IMR-90 (cell line): ENCODE measurements at places on chromosomes 2 and 18.

DNA sequence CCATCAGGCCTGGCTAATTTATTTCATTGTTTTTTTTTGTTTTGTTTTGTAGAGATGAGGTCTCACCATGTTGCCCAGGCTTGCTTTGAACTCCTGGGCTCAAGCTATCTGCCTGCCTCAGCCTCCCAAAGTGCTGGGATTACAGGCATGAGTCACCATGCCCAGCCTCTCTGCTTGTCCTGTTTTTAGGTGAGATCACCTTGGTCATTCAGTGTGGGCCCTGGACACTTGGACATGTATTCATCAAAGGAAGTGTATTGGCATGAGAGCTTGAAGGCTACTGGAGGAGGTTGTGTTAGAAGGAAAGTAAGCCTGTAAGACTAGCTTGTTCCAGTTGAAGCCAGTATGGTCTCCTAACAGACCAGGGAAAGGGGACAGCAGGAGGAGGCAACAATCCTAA lies 229.2 kb upstream of the RGPD4 start:
- no peak overlapping the region for H3K4me3 ChIP-seq
- no peaks in the 10 kb centered on the region for H3K27me3 ChIP-seq
- no peak for DNase-seq
- no peaks in the 10 kb centered on the region for H3K36me3 ChIP-seq
- peaks cover 7% of the 10 kb centered on the region for H3K4me1 ChIP-seq
- H3K27ac ChIP-seq, result no peak overlapping the region

- no peaks in the 10 kb centered on the region for H3K36me3 ChIP-seq
- no peak overlapping the region for H3K4me3 ChIP-seq
- DNase-seq, result peak; percentile 22
- no peak overlapping the region for H3K27ac ChIP-seq
Observed at GRCh38 chr2:198499539-198499938, 695.1 kb downstream of the PLCL1 start.

- peak; percentile 100 for DNase-seq
- no peaks in the 10 kb centered on the region for H3K36me3 ChIP-seq
- H3K27me3 ChIP-seq, result no peaks in the 10 kb centered on the region
- H3K27ac ChIP-seq, result peak overlapping the region; percentile 93
- no peak overlapping the region for H3K4me3 ChIP-seq
Observed at GRCh38 chr2:237181844-237182243, 96.2 kb downstream of the COPS8 start.

- no peaks in the 10 kb centered on the region for H3K27me3 ChIP-seq
- no peaks in the 10 kb centered on the region for H3K36me3 ChIP-seq
- DNase-seq, result no peak
- H3K4me3 ChIP-seq, result no peak overlapping the region
- H3K27ac ChIP-seq, result no peak overlapping the region
- no peaks in the 10 kb centered on the region for H3K4me1 ChIP-seq
Observed at GRCh38 chr18:1483385-1483784, 578.7 kb downstream of the ADCYAP1 start.

- no peaks in the 10 kb centered on the region for H3K36me3 ChIP-seq
- no peak overlapping the region for H3K4me3 ChIP-seq
- H3K27me3 ChIP-seq, result peaks cover 7% of the 10 kb centered on the region
- H3K27ac ChIP-seq, result no peak overlapping the region
Observed at GRCh38 chr2:65175894-65176530, 46.1 kb upstream of the RAB1A start.

- H3K27me3 ChIP-seq, result no peaks in the 10 kb centered on the region
- H3K27ac ChIP-seq, result no peak overlapping the region
- peaks cover 19% of the 10 kb centered on the region for H3K36me3 ChIP-seq
- H3K4me3 ChIP-seq, result no peak overlapping the region
- DNase-seq, result peak; percentile 10
Observed at GRCh38 chr2:210007895-210008294, 5.5 kb downstream of the RPE start.

- H3K27me3 ChIP-seq, result no peaks in the 10 kb centered on the region
- no peaks in the 10 kb centered on the region for H3K36me3 ChIP-seq
- DNase-seq, result no peak
Observed at GRCh38 chr2:234827096-234827860, 124.5 kb upstream of the SH3BP4 start.

DNA sequence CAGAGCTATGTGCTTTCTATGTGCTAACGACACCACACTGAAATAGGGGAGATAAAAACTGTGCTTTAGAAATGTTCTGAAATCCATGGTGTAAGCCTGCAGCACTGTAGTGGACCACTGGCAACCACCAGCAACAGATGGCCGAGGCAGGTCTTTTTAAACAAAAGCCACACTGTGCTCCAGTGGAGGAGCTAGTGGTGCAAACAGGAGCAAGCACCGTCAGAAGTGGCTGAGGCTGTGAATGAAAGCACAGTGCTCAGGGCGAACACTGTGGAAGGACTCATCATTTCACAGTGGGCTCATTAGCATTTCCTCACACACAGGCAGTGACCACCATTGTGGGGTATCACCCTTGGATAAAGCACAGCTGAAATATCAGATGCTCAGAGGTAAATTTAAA lies 22.9 kb upstream of the MTX2 start:
- no peak overlapping the region for H3K27ac ChIP-seq
- no peak for DNase-seq
- no peaks in the 10 kb centered on the region for H3K4me1 ChIP-seq
- H3K4me3 ChIP-seq, result no peak overlapping the region

DNA sequence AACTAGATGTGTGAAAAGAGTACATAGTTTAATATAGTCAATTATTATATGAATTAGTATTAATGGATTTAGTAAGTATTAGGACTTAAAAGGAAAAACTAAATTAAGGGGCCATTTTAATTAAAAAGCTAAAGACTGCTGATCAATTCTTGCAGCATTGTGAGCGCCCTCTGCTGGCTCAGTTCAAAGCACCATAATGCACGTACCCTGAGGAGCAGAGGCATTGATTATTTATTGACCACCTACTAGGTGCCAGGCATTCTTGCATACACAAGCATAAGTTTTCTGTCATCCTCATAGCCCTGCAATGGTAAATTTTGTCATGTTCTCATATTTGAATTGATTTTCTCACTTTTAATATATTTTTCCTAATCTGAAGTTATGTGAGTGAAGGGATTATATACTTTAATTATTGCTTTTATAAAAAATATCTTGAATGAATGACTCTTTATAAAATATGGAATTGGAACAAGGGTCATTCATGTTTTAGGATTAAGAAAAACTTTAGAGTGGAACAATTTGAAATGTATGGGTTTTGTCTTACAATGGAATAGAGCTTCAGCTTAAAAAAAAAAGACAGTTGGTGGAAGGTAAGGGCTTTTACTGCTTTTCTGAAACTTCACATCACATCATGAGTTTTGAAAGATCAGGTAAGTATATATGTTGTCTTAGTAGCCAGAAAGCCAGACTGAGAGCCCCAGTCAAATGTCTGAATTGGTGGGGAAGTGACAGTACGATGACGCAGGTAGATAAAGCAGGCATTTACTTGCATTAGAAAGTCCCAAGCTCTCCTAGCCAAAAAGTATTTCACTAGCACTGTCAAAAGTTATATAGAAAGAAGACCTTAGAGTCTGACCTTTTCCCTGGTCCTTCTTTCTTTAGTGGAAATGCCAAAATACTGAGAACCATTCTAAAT lies 9.7 kb downstream of the ITGA4 start:
- no peak overlapping the region for H3K27ac ChIP-seq
- no peaks in the 10 kb centered on the region for H3K27me3 ChIP-seq
- no peaks in the 10 kb centered on the region for H3K4me1 ChIP-seq

GRCh38 chr2:42922790-42923579 lies 130.6 kb upstream of the HAAO start:
- H3K27me3 ChIP-seq, result no peaks in the 10 kb centered on the region
- H3K27ac ChIP-seq, result peak overlapping the region; percentile 97
- DNase-seq, result peak; percentile 81
- H3K36me3 ChIP-seq, result no peaks in the 10 kb centered on the region

DNA sequence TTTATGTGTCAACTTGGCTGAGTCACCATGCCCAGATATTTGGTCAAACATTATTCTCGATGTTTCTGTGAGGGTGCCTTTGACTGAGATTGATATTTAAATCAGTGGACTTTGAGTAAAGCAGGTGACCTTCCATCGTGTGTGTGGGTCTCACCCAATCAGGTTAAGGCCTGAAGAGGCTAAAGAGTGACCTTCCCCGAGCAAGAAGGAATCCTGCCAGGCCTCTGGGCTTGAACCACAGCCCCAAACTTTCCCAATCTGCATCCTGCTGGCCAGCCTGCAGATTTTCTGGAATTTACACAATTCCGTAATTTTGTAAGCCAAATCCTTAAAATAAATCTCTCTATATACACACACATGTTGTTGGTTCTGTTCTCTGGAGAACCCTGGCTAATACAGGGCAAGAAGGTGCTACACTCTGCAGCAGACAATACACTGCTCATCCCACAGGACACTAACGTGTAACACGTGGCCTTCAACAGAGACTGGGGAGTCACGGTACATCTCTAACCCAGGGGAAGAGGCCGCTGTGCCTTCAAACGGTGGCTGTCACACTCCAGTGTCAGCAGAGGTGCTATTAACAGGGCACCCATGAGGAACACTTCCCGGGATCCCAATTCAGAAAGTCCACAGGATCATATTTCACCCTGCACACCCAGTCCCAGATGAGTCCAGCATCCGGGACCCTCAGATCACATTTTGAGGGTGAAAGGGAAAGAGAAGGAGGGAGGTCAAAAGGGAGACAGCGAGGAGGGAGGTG lies 113.1 kb upstream of the ID2 start:
- no peaks in the 10 kb centered on the region for H3K36me3 ChIP-seq
- no peaks in the 10 kb centered on the region for H3K4me1 ChIP-seq
- peaks cover 6% of the 10 kb centered on the region for H3K27me3 ChIP-seq
- no peak for DNase-seq
- H3K4me3 ChIP-seq, result no peak overlapping the region

DNA sequence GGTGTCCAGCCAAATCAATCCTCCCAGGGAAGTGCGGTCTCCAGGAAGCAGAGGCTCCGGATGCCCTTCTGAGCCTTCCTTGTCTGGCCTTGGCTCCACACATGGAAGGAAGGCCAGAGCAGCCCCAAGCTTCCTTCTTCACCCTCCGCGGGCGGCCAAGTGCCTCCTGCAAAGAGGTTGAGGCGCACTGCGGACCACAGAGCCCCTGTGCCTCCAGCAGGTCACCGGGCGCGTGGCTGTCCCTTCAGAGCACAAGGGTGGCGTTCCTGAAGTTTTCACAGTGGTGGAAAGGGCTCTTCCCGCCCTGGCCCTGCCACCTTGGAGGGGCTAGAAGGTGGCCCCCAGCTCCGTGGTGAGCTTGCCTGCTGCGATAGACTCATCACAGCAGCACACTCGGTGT lies 175.9 kb upstream of the RAB12 start:
- H3K27ac ChIP-seq, result no peak overlapping the region
- DNase-seq, result no peak
- no peaks in the 10 kb centered on the region for H3K4me1 ChIP-seq

GRCh38 chr2:85852937-85853498 lies 35.8 kb downstream of the ST3GAL5 start:
- no peaks in the 10 kb centered on the region; the same call in 1 of the 2 replicates for H3K4me1 ChIP-seq
- H3K36me3 ChIP-seq, result peaks cover 11% of the 10 kb centered on the region
- H3K27me3 ChIP-seq, result no peaks in the 10 kb centered on the region
- H3K4me3 ChIP-seq, result no peak overlapping the region

DNA sequence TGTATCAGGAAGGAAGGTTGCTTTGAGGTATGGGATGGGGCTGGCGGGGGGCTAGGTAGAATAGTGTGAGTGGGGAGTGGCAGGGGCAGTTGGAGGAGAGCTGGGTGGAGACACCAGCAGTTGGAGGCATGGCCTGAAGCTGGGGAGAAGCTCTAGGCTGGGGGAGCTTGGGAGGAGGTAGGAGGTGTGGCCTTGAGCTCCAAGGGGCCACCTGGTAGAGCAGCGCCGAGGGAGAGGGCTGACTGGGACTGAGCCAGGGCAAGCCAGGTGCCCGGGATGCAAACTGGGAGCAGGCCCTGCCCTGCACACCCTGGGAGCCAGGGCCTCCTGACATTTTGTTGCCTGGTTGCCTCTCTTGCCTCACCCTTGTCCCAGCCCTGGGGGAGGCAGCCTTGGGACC lies 33.1 kb upstream of the PDIA6 start:
- H3K4me3 ChIP-seq, result no peak overlapping the region
- DNase-seq, result no peak
- peaks cover 10% of the 10 kb centered on the region; the same call in 1 of the 2 replicates for H3K27me3 ChIP-seq
- no peaks in the 10 kb centered on the region for H3K4me1 ChIP-seq

- H3K27me3 ChIP-seq, result no peaks in the 10 kb centered on the region
- H3K4me3 ChIP-seq, result no peak overlapping the region
- DNase-seq, result no peak
- H3K27ac ChIP-seq, result peak overlapping the region; percentile 76
- peaks cover 21% of the 10 kb centered on the region for H3K4me1 ChIP-seq
Observed at GRCh38 chr2:218405086-218405745, 5.5 kb downstream of the CTDSP1 start.

GRCh38 chr2:16069933-16070647 lies 129.7 kb downstream of the MYCN start:
- no peaks in the 10 kb centered on the region for H3K4me1 ChIP-seq
- H3K4me3 ChIP-seq, result no peak overlapping the region
- no peak overlapping the region for H3K27ac ChIP-seq
- H3K27me3 ChIP-seq, result no peaks in the 10 kb centered on the region

GRCh38 chr2:36952748-36953197 lies 13.6 kb downstream of the STRN start:
- peaks cover 6% of the 10 kb centered on the region for H3K4me1 ChIP-seq
- no peak overlapping the region for H3K27ac ChIP-seq
- H3K27me3 ChIP-seq, result no peaks in the 10 kb centered on the region
- no peak overlapping the region for H3K4me3 ChIP-seq
- H3K36me3 ChIP-seq, result no peaks in the 10 kb centered on the region

DNA sequence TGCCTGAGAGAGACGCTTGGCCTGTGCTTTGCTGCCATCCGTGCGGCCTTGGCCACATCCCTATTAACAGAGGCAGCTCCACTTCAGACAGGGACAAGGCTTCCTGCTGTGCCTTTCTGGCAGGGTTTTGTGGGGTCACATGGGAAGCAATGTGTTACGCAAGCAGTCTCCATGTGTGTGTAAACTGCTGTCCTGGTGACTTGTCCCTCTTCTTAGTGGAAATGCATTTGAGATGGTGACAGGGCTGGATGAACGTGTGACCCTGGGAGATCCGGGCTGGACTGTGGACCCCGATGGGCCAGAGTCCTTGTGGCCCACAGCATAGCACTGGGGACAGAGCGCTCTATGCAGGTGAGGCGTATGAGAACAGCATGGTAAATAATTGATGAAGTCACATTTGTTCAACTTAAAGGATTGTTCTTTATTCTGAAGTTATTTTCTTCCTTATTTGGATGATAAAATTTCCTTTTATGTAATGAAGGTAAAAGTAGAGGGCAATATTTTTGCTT lies 23.2 kb downstream of the ASB1 start:
- peak; percentile 51 for DNase-seq
- H3K27ac ChIP-seq, result peak overlapping the region; percentile 2; the same call in 1 of the 2 replicates
- peaks cover 67% of the 10 kb centered on the region for H3K36me3 ChIP-seq

- no peak for DNase-seq
- no peaks in the 10 kb centered on the region for H3K27me3 ChIP-seq
- no peaks in the 10 kb centered on the region for H3K4me1 ChIP-seq
Observed at GRCh38 chr2:169565686-169566085, 8.0 kb downstream of the FASTKD1 start.
